Activated CD4-positive, CD25-positive, alpha-beta regulatory T cell (primary cell): ENCODE measurements at places on chromosomes 6 and 20.

GRCh38 chr6:6559994-6560570 is 28.4 kb upstream of the LY86 start:
- no peak for DNase-seq

GRCh38 chr6:149867876-149868640 is 3.9 kb upstream of the LRP11 start:
- DNase-seq, result no peak

GRCh38 chr20:8082025-8082424 is 50.0 kb upstream of the PLCB1 start:
- no peak for DNase-seq

DNA sequence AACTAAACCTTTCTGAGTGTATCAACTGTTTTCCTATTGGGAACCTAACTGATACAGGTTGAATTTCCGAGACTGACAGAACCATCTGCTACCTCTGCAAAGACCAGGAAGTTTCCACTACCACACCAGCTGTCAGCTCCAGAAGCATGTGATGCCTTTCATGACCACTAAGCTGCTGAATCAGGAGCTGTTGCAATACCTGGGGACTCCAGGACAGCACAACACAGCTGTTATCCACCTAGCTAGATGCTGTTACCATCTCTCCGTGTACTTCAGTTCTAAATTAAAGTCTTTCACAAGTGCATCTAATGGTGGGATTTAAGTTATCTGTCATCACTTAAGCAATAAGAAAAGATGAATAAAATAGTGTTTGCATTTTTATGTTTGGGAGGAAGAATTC is 158.2 kb upstream of the IMPG1 start:
- DNase-seq, result no peak

DNA sequence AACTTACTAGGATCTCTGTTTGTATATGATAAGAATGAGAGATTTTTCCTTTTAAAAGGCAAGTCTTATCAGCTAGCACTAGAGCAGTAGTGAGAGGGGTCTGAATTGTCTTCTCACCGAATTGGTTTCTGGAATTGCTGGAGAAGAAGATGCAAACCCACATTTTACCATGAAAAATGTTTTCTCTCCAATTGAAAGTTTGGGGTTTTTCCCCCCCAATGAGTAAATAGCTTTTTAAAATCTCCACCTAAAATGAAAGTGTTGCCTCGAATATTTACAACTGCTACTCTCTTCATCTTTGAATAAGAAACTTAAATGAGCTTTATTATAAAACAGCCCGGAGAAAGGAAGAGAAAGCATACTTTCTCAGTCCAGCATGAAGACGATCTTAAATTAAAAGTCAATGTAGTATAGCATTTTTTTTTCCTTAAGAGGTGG is 1.8 kb downstream of the TCF21 start:
- no peak for DNase-seq

GRCh38 chr20:6055981-6056569 is 2.2 kb upstream of the LRRN4 start:
- DNase-seq, result no peak

DNA sequence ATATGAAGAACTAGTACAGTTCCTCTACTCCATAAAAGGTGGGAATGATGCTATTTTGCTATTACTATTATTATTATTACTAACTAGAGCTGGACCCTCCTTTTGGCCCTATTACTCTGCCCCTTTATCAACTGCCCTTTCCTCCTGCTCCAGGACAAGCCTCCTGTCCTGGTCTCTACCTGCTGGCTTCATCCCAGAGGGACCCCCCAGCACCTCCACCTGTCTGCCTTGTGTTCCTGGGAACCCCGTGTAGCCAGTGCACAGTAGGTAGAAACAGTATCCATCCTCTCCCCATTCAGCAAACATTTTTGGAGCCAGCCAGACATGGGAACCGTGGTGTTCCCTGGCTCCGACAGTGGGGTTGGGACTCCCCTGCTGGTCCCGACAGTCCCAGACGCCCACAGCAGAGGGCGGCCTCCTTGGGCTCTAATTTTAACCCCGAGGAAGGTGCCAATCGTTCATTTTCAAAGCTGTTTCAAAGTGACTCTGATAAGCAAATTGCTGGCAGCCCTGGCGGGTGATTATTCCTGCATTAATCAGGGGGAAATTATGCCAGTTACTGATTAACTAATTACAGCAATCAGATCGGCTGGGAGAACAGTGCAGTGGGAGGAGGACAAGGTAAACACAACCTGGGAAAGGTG is 44.2 kb upstream of the MDGA1 start:
- DNase-seq, result no peak
